H1 (cell line): ENCODE measurements at places on chromosomes 16 and 17.

- H3K27me3 ChIP-seq = no peaks in the 10 kb centered on the region
- no peaks in the 10 kb centered on the region for H3K4me1 ChIP-seq
- no peak overlapping the region for H3K4me3 ChIP-seq
- no peaks in the 10 kb centered on the region; the same call in 1 of the 2 replicates for H3K36me3 ChIP-seq
Measured at GRCh38 chr17:21168555-21168865, 41.7 kb downstream of the DHRS7B start.

DNA sequence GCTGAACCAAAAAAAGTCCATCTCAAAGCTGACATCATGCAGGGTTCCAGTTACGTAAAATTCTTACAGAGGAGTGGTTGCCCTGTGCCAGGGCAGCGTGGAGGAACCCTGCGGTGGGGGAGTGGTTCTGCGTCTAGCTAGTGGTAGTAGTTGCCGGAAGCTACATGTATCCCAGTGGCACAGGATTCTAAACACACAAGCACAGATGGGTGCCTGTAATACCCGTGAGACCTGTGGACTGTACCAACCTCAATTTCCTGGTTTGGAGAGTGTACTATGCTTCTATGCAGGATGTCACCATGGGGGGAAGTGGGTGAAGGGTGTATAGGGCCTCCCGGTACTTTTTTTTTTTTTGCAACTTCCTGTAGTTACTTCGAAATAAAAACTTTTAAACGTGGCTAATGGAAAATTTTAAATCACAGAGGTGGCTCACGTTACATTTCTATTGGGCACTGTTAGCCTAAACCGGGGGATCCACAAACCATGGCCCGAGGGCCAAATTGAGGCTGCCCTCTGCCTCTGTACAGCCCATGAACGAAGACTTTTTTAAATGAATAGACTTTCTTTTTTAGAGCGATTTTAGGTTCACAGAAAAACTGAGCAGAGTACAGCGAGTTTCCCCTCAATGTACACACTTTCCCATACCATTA lies 38.5 kb downstream of the TBC1D16 start:
- no peaks in the 10 kb centered on the region for H3K27me3 ChIP-seq
- no peak overlapping the region for H3K4me3 ChIP-seq
- no peak overlapping the region for H3K27ac ChIP-seq
- H3K4me1 ChIP-seq = peaks cover 10% of the 10 kb centered on the region
- no peak for DNase-seq
- H3K36me3 ChIP-seq = no peaks in the 10 kb centered on the region

DNA sequence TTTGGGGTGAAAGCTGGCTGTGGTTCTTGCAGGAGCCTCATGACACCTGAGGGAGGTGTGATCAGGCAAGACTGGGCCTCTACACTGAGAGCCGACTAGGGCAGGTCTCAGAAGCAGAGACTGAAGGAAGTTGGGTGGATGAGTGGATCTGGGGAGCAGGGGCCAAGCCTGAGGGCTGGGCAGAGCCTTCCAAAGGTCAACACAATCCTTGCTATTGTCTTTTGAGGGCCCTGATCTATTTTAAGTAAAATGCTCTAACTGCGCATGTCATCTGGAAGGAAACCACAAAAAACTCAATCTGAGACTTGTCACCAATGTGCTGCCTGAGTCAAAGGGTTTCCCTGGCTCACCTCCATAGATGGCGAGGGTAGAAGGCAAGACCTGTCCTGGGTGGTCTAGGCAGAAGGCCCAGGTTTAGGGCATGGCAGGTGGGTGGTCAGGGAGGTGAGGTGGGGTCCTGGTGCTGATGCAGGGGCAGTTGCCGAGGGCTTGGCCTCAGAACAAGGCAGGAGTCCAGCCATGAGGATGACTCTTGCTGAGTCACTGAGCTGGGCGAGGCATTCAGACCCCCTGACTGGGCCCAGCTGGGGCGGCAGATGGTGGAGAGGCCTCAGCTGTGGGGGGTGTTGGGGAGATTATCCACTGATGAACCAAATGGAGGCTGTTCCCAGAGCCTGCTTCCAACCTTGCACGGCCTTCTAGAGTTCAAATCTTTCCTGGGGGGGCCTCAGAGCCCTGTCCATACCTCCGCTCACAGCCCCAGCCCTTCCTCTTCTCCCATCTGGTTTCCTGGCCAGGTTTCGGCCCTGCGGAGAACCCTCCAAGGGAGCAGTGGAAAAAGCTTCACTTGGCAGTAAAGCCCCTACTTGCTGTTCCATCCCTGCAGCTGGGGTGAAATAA lies 5.1 kb downstream of the MVP start:
- H3K27me3 ChIP-seq = no peaks in the 10 kb centered on the region
- peaks cover 2% of the 10 kb centered on the region for H3K4me1 ChIP-seq
- no peak for DNase-seq
- H3K36me3 ChIP-seq = no peaks in the 10 kb centered on the region; the same call in 1 of the 2 replicates
- no peak overlapping the region; the same call in 1 of the 2 replicates for H3K27ac ChIP-seq
- H3K4me3 ChIP-seq = no peak overlapping the region

- no peaks in the 10 kb centered on the region for H3K4me1 ChIP-seq
- no peak for DNase-seq
- no peaks in the 10 kb centered on the region for H3K27me3 ChIP-seq
- no peak overlapping the region for H3K4me3 ChIP-seq
- H3K27ac ChIP-seq = no peak overlapping the region
Measured at GRCh38 chr16:16158741-16159374, 64.4 kb downstream of the ABCC6 start.

GRCh38 chr16:4803898-4804762 lies 1.7 kb upstream of the ROGDI start:
- no peak overlapping the region for H3K4me3 ChIP-seq
- DNase-seq = no peak
- no peak overlapping the region for H3K27ac ChIP-seq
- no peaks in the 10 kb centered on the region for H3K27me3 ChIP-seq

DNA sequence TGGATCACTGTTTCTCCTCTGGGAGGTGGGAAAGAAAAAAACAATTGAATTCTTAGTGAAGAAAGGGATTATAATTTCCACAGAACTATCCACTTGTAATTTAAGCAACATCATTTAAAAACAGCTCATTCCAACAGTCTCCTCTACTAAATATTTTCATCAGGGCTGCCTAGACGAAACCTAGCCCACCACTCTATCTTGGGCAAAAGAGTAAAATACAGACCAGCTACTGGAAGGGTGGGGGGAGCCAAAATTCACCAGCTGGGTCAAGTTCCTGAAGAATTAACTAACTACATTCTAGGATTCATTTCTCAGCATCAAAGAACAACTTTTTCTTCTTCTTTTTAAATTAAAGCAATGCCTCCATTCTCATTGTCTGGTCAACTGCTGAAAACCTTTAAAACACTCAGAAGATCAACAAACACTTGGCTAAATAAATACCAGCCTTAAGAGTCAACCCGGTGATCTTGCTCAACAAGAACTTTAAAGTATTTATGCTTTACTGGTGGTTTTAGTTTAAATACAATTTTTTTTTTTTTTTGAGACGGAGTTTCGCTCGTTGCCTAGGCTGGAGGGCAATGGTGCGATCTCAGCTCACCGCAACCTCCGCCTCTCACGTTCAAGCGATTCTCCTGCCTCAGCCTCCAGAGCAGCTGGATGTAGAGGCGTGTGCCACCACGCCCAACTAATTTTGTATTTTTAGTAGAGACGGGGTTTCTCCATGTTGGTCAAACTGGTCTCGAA lies 25.2 kb downstream of the KANSL1 start:
- H3K27ac ChIP-seq = no peak overlapping the region
- H3K4me3 ChIP-seq = no peak overlapping the region
- H3K4me1 ChIP-seq = no peaks in the 10 kb centered on the region

DNA sequence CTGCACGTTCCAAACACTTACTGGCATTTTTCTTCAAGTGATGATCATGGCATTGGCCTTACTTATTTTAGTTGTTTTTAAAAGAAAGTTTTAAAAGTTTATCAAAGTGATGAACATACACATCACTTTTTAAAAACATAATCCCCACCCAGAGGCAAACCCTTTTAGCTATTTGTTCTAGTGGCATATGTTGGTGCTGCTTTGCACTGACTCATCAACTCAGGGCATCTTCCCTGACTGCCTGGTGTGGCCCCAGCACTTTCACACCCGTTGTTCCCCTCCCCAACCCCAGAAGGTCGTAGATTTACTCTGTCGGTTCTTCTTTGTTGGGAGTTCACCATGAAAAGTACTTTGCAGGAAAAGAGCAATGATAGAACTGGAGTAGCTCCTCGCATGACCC lies 161.3 kb downstream of the RPTOR start:
- H3K27ac ChIP-seq = no peak overlapping the region
- no peak overlapping the region for H3K4me3 ChIP-seq

GRCh38 chr17:9294661-9295210 lies 273.4 kb downstream of the NTN1 start:
- no peaks in the 10 kb centered on the region for H3K27me3 ChIP-seq
- no peaks in the 10 kb centered on the region for H3K4me1 ChIP-seq
- H3K36me3 ChIP-seq = no peaks in the 10 kb centered on the region
- no peak for DNase-seq
- no peak overlapping the region for H3K4me3 ChIP-seq

DNA sequence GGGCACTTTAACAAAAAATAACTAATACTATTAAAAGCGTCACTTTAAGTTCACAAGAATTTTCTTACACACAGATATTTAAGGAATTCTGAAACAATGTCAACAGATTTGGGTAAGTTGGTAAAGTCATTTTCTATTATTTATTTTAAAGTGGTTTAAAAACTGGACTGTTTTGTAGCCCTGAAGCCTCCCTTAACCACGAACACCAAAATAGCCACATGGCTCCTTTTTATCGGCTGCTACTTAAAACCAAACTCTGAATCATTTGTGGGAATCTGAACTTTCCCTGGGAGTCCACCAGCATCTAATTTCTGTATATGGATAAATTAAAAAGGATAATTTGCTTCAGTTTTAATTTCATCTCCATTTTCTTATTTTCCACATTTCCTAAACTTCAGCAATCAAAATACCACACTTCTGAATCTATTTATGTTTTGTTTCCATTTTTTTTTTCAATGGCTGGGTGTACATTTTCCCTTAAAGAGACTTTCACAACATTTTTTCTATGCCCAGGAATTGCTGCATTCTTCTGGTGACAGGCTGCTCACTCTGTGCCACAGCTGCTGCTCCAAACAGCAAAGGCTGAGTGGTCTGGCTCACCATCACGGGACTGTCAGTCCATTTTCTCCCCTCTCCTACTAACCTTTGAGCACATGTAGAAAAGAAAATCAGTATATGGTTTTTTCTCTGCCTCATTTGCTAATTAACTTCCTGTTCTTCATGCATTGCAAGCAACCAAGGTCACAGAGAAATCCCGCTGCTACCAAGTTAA lies 255.5 kb upstream of the KCNJ16 start:
- no peaks in the 10 kb centered on the region for H3K36me3 ChIP-seq
- H3K27ac ChIP-seq = no peak overlapping the region
- no peaks in the 10 kb centered on the region for H3K27me3 ChIP-seq
- H3K4me3 ChIP-seq = no peak overlapping the region
- no peaks in the 10 kb centered on the region for H3K4me1 ChIP-seq
- no peak for DNase-seq

GRCh38 chr17:64091116-64091515 lies 38.8 kb downstream of the ERN1 start:
- H3K27me3 ChIP-seq = no peaks in the 10 kb centered on the region
- DNase-seq = no peak
- H3K4me3 ChIP-seq = no peak overlapping the region

DNA sequence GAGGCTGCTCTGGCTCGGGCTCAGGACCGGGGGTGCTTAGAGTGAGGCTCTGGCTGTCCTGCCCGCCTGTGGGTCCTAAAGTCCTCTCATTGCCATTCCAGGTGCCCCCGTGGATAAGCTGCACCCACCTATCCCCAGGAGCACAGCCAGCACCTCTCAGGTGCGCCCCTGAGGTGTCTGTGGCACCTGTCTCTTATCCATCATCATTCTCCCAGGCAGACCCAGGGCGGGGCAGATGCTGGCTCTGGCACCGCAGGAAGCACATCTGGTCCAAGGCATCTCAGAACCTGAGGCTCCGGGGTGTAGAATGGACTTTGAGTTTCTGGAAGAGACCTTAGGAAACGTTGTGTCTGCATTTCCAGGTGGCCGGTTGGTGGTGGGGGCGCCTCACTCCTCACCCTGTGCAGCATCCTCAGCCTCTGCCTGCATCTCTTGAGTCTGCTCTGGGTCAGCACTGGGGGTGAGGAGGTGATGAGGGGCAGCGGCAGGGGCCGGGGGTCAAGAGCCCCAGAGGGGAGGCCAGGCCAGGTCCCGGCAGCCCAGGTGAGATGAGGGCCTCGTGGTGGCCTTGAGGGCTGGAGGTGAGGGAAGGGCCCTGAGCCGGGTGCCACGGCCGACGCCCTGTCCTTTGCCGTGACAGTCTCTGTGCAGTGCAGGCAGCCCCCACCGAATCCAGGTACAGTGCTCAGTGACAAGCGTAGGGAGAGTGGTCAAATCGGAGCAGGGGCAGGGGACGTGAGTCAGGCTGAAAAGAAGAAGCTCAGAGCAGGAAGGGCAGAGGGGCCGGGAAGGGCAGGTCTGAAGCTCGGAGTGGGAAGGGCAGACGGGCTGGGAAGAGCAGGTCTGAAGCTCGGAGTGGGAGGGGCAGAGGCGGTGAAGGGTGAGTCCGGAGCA lies 173.5 kb downstream of the NPIPB11 start:
- no peaks in the 10 kb centered on the region for H3K4me1 ChIP-seq
- DNase-seq = peak; percentile 39
- H3K36me3 ChIP-seq = no peaks in the 10 kb centered on the region
- H3K27ac ChIP-seq = no peak overlapping the region

DNA sequence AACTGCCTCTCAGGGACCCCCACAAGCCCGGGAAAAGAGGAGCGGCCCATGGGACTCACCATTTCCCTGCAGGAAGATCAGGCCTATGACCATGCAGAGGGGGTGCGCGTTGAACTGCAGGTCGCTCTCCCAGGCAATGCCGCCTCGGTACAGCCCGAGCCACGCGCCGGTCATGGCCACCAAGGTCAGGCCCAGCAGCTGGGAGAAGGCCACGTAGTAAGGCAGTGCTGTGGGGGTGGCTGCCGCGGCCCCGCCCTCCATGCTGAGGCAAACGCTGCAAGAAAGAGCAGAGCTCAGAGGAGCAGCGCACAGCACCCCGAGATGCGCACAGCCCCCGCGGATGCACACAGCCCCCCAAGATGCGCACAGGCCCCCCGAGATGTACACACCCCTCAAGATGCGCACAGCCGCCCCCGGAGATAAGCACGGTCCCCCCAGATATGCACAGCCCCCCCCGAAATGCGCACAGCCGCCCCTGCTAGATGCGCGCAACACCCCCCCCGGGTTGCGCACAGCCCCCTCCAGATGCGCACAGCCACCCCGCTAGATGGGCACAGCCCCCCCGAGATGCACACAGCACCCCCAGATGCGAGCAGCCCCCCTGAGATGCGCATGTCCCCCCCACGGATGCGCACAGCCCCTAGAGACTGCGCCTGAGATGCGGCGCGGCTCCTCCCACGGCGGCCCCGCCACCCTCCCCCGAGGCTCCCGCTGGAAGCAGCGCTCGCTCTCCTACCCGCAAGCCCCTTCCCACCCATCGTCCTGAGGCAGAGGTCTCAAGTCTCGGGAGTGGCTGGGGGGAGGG lies 8.6 kb downstream of the CYB561 start:
- no peak for DNase-seq
- H3K27ac ChIP-seq = no peak overlapping the region
- no peaks in the 10 kb centered on the region for H3K27me3 ChIP-seq
- no peaks in the 10 kb centered on the region for H3K4me1 ChIP-seq
- H3K4me3 ChIP-seq = no peak overlapping the region
